Left ventricle myocardium superior (tissue), 1 donor: ENCODE measurements at places on chromosomes 2 and 18. TPM values are rescaled to one million over a fixed set of nuclear protein-coding genes. Genes with fewer than 3 reads are reported as not detected.

The FTCDNL1 gene
- 2.0 TPM for total RNA-seq

GRCh38 chr2:67032076-67032475, 365.1 kb upstream of the ETAA1 start:
- no peak for DNase-seq

- no peak for DNase-seq
Measured at GRCh38 chr2:18435426-18436037, 124.9 kb downstream of the RDH14 start.

The FRZB gene
- total RNA-seq = 1.1 TPM

DNA sequence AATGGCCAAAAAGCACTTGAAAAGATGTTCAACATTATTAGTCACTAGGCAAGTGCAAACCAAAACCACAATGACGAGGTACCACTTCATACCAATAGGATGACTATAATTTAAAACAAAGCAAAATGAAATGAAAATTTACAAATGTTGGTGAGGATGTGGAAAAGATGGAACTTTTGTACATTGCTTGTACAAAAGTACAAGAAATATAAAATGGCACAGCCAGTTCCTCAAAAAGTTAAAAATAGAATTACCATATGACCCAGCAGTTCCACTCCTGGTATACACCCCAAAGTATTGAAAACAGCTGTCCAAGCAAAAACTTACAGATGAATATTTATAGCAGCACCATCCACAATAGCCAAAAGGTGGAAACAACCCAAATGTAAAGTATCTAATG, 107.8 kb upstream of the XPO1 start:
- DNase-seq = no peak

- no peak for DNase-seq
Measured at GRCh38 chr18:62420151-62420512, 95.0 kb downstream of the TNFRSF11A start.

- DNase-seq = no peak
Measured at GRCh38 chr18:76457475-76457874, 37.6 kb downstream of the ZNF516 start.

- no peak for DNase-seq
Measured at GRCh38 chr18:13028869-13029268, 37.7 kb downstream of the CEP192 start.

- DNase-seq = no peak
Measured at GRCh38 chr2:190181123-190181669, 118.7 kb upstream of the MSTN start.

DNA sequence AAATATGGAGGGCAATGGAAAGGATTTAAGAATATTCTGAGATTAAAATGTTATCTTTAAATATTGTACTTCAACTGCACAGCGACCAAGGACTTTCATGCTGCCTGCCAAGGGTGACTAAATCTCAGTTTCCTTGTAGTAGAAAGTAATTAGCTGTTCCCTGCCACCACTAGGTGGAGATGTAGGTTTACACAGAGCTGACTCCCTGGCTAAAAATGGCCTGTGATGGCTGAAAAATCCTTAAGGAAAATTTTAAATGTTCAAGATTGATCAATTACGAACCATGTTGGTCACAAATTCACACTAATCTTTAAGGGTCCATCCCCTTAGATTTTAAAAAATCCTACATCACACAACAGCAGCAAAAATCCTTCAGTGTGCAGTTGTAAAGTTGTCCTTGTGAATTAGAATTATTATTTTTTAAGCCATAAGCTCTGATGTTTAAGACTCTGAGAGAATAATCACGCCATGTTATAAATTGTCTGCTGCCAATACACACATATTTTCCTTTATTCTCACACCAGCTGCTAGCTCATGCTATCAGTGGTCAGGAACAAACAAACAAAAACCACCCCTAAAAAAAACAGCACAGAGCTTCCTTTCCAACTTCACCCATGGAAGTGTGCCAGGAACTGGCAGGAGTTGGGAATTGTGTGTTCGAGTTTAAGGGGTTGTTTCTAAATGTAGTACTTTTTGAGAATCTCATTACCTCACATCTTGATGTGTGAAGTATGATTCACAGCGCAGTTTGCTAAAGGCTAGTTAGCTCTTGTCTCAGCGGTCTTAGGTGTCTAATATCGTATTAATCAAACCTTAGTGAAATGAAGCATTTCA, 399.8 kb downstream of the TMEM182 start:
- DNase-seq = no peak

- DNase-seq = no peak
Measured at GRCh38 chr2:157469726-157470125, 25.8 kb upstream of the CYTIP start.
